ENCODE measurements at places on chromosomes 13 and 19.

- DNase-seq = no peak
Measured at GRCh38 chr13:32247887-32248286, 67.3 kb downstream of the ZAR1L start.

DNA sequence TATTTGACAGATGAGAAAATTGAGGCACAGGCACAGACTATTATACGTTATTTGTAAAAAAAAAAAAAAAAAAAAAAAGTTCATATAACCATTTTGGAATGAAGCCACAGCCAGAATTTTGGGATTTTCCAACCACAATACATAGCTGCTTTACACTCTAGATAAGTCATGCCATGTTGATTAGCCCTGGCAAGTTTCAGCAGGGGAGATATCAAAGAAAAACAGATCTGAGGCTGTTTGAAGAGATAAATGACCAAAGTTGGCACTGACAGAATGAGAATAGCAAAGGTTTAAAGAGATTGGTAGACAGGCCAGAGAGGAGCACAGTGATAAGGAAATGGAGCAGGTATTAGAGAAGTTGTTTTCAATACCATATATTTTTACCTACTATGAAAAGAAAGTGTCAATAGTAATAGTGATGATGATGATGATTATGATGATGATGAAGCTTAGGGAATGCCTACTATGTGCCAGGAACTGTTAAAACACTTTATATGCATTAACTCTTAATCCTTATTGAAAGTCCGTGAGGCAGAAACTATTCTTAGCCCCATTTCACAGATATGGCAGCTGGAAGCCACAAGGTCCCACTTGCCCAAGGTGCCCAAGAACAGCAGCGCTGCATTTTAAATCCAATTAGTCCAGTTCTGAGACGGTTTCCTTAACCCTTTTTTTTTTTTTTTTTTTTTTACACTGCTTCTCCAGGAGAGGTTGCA, 105.5 kb downstream of the MBNL2 start:
- no peak for DNase-seq

DNA sequence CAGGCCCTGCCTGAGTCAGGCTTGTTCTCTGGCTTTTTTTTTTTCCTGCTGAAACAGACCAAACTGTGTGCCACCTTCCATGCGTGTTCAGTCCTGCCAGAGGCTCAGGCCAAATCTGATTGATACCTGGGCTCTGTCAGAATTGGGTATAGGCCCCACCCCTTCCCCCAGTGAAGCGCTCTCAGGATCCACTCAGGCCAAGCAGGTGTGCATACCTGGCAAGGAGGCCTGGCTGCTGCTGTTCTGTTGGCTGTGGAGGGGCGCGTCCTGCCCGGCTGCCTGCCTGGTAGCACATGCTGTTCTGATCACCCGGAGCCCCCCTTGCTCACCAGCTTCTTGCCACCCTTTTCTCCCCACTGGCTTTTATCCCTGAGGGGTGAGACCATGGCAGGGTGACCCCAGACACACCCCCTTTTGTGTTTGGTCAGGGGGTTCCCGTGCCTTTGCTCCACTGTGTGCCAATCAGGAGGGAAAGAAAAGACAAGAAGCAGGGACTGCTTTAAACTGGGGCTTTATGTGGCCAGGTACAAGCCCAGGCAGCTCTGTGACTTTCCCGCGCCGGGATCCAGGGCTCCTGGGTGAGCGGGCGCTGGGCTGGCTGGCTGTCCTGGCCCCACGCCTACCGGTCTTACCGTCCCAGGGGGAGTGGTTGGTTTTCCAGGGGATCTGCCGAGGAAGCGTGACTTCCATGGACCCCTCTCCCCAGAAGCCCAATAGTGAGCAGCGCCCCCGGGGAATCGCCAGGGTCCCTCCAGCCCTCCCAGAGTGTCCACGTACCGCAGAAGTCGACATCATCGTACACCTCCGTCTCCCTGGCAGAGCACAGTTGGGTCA, 12.7 kb downstream of the PRAM1 start:
- no peak for DNase-seq

DNA sequence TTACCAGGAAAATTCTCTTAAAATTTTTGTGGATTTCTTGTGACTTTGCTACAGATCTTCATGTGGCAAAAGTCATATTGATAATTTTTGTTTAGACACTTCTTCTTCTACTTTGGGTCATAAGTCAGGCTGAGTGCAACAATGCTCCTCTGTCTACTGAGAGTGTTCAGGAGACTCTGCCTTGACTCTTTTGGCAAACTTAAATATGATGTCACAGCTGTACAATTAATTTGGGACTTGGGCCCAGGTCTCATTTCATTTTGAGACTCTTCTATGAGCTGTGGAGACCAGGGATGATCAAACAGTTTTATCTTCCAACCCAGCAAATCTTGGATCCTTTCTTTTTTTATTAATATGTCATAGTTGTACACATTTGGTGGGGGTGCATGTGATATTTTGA, 19.7 kb upstream of the IPO5 start:
- DNase-seq = no peak

GRCh38 chr13:87877477-87877876, 206.3 kb downstream of the SLITRK5 start:
- DNase-seq = no peak

GRCh38 chr13:19860884-19861655, 2.4 kb downstream of the ZMYM5 start:
- no peak for DNase-seq

- DNase-seq = no peak
Measured at GRCh38 chr13:66859934-66860877, 369.9 kb downstream of the PCDH9 start.

GRCh38 chr19:55486971-55487923, 989 bp upstream of the SSC5D start:
- peak; percentile 65 for DNase-seq

GRCh38 chr13:102183509-102184182, 218.2 kb downstream of the FGF14 start:
- DNase-seq = no peak

- DNase-seq = no peak
Measured at GRCh38 chr19:13225085-13225484, 74.9 kb downstream of the IER2 start.

DNA sequence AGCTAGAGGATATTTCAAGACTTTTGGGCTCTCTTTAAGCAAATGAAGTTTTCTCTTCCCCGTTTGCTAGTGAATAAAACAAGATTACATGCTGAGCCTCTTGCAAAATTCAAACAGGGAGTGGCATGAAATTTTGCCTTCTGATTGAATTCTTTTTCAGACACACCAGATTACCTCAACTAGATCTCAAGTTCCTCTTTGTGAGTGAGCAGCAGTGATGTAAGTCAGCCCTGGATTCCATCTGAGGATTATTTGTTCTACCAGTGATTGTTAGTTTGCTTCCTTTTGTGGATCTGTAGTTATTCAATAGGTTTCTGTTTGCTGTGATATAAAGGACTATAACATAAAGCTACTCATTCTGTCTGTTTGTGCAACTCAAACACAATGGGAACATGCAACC, 407.7 kb downstream of the LMO7 start:
- no peak for DNase-seq

GRCh38 chr13:61110732-61111131, 304.9 kb downstream of the PCDH20 start:
- DNase-seq = no peak

- DNase-seq = no peak
Measured at GRCh38 chr19:11418549-11419506, at the start of gene RGL3. Gene RGL3 (minus strand): TSS chr19:11419314. CDS start chr19:11419278, 36 bp downstream.

DNA sequence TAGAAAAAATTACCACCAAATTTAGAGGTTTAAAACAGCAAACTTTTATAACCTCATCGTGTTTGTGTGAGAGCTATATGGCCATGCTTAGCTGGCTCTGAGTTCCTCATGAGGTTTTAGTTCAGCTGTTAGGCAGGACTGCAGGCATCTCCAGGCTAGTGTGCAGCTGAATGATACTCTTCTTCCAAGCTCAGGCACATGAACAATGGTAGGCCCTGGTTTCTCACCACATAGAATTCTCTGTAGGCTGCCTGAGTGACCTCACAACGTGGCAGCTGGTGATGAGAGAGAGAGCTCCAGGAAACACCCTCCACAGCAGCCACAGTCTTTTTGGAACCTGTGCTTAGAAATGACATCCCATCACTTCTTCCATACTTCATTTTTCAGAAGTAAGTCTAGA, 540.6 kb upstream of the MIR17HG start:
- DNase-seq = no peak

DNA sequence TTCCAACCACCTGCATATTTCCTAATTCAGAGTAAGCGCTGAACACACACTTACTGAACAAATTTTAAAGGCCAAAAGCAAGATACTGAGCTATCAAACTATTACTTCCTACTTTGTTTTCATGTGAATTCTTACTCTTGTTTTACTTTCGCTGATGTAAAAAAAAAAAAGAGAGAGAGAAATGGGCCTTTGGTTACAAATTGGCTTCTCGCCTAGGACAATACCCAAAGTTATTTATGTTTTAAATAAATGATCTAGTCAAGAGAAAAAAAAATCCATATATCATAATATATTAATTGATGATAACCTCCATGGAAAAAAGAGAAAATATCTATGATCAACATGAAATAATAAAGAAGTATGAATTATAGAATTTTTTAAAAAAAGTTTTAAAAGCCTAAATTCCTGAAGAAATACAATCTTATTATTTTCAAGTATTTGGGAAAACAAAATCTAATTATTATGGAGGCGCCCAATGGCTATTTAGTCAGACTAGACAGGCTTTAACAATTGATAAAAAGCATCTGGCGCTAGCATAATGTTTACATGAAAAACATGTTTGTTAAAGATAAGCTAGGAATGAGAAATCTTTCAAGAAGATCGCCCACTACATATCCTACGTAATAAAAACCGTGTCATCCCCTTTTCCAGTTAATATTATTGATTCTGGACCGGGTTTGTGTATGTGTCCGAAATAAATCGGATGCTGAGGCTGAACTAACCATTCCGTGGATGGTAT, 9.0 kb downstream of the COL4A1 start:
- no peak for DNase-seq

- DNase-seq = no peak
Measured at GRCh38 chr13:27926644-27927434, 7.0 kb downstream of the PDX1 start.

GRCh38 chr13:103734837-103735236, 668.6 kb upstream of the SLC10A2 start:
- no peak for DNase-seq

GRCh38 chr19:7874076-7874896, at the start of gene PRR36:
Gene PRR36 (minus strand): TSS chr19:7874390. CDS start chr19:7873689, 701 bp downstream.
- no peak for DNase-seq

DNA sequence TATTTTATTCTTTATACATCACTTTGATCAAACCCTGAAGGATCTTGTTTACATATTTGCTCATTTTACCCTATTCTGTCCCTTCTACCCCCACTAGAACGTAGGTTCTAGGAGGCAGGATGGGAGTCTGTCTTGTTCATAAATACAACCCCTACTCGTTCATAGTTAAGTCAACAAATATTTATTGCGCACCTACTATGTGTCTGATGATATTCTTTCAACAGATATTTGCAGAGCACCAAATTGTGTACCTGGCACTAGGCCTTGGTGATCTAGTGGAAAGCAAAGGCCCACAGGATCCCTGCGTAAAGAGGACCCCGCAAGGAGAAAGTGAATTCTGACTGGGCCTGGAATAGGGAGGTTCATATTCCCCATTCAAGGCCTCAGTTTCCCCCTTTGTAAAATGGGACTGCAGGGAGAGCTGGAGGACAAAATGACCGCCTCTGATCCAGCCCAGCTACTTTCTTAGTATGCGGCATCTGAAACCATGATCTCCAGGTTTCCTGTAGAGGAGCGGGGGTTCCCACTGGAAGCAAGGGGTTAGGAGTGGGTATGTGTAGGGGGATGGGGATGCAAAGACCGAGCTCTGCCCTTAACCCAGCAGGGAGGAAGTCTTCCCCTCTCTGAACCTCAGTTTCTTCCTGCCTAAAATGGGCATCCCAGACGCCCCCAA, 534 bp upstream of the GEMIN7 start:
- DNase-seq = no peak

DNA sequence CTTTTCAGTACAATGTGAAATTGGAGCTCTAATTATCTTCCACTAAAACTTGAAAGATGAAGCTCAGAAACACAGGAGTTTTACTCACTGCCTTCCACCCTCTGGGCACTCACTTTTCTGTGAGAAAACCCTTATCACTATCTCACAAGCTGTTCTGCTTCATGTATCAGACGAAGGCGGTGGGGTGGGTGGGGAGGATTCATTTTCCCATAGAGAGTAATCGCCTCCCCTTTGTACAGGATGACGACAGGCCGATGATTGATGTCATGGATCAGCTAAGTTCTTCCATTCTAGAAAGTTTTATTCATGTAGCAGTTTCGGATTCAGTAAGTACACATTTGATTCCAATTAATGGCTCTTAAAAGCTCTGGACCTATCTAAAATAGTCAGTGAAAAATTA, 139.9 kb downstream of the ZAR1L start:
- no peak for DNase-seq

DNA sequence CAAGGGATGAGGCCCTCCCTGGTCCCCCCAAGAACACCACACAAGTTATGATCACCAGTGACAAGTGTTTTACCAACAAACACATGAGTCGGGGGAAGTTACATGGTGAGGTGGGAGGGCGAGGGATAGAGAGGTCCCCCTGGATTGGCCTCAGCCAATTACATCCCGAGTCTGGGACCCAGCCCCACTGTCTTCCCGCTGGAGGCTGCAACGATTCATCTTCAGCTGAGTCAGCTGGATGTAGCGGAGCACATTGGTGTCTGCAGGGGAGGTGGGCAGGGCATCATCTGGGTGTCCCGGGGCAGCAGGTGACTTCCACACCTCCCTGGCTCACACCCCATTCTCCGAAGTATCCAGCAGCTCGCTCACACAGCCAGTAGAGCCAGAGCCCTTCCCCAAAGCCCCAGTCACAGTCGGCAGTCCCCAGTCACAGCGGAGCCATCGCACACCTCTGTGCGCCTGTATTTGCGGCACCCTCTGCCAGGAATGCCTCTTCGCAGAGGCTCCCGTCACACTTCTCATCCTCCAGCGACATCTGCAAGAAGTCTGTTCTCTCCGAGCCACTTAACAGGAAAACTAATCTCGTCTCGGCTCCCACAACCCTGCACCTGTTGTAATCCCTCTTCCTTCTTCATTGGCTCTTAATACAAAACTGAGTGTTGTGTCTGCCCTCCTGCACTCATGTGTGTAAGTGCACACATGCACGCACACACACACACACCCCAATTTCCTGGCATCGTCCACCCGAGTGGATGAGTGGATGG, 2.0 kb downstream of the TTC9B start:
- no peak for DNase-seq

DNA sequence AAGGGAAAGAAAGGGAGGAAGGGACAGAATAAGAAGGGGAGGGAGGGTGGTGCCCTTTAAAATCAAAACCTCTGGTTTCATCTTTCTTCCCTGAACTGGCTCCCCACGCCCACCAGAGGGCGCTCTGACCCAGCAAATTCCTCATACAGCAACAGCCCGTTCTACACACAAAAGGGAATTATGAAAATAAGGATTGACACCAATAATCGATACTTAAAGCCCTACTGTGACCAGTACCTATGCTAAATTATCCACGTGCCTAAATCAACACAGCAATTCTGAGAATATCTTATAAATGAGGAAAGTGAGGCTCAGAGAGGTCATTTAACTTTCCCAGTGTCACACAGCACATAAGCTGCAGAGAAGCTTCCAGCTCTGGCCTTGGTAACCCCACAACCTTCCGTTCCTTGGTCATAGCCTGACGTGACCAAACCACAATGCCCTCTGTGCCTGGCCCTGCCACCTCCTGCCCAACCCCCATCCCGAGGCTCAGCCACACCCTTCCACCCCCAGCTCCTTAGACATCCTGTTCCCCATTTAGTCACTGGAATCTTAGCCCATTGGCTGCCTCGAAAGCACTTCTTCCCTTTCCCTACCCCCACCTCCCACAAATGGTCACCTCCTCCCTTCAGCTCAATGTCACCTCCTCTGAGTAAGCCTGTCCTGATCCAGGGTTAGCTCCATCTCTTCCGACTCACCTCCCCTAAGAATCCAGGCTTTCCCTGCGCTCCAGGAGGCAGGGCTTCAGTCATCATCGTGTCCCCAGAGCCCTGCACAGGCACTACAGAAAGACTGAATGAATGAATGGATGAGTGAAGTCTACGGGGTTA, 34.2 kb upstream of the PNMA8B start:
- peak; percentile 65 for DNase-seq
